ENCODE measurements at places on chromosomes 16 and 17. TPM values are rescaled to one million over a fixed set of nuclear protein-coding genes. Genes with fewer than 3 reads are reported as not detected.

GRCh38 chr17:77535892-77536291 is 395.1 kb downstream of the SEC14L1 start:
- DNase-seq, result no peak

The ADAM11 gene
- under 0.01 TPM for total RNA-seq

The LRRC37A gene
- 1.9 TPM for total RNA-seq

The TNFSF13 gene
- 0.88 TPM for total RNA-seq

GRCh38 chr17:8792646-8793045 is 6.5 kb downstream of the MFSD6L start:
- no peak for DNase-seq

GRCh38 chr17:80795090-80795580 is 196.5 kb upstream of the CHMP6 start:
- no peak for DNase-seq

The TBC1D3G gene
- total RNA-seq, result not detected

The SALL1 gene
- 0.05 TPM for total RNA-seq

The NPW gene
- total RNA-seq, result 0.17 TPM

GRCh38 chr16:84813141-84813934 is 6.4 kb upstream of the CRISPLD2 start:
- no peak for DNase-seq

The TPSD1 gene
- total RNA-seq, result not detected

- no peak for DNase-seq
Observed at GRCh38 chr17:29549177-29549923, 17.5 kb downstream of the ABHD15 start.

The CDRT15L2 gene
- not detected for total RNA-seq

The C17orf50 gene
- total RNA-seq, result not detected

The MSL1 gene
- total RNA-seq, result 54.1 TPM

GRCh38 chr17:40019140-40019991 is 4.1 kb downstream of the CSF3 start:
- peak; percentile 93 for DNase-seq

- peak; percentile 43 for DNase-seq
Observed at GRCh38 chr17:6648181-6648580, 3.2 kb downstream of the MED31 start.

The TPSAB1 gene
- not detected for total RNA-seq

GRCh38 chr17:36742267-36743000 is 141.1 kb downstream of the MRM1 start:
- DNase-seq, result no peak

- peak; percentile 11 for DNase-seq
Observed at GRCh38 chr16:8571061-8571596, 19.2 kb downstream of the TMEM114 start.

DNA sequence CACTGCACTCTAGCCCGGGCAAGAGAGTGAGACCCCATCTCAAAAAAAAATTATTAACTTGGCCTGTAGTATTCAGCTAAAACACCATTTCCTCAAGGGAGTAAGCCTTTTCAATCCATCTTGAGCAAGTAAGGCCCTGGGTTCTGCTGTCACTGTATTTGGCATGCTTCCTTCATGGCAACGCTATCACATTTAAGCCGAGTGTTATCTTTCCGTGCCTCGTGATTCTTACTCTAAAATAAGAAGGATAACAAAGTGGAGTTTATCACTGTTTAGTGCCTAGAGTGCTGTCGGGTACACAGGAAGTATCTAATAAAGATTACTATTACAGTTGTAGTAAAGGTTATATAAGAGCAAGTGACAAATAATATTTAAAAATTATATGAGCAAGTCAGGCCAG is 8.8 kb downstream of the VPS53 start:
- no peak for DNase-seq

The DYNLRB2 gene
- not detected for total RNA-seq

The GPR139 gene
- not detected for total RNA-seq

- no peak for DNase-seq
Observed at GRCh38 chr16:73526011-73526804, 478.3 kb upstream of the ZFHX3 start.

GRCh38 chr16:56688762-56689161 is 6.5 kb downstream of the MT1X start:
- DNase-seq, result no peak

The SMIM36 gene
- not detected for total RNA-seq

GRCh38 chr16:77897831-77898605 is 109.7 kb downstream of the VAT1L start:
- DNase-seq, result no peak

GRCh38 chr16:14098081-14098480 is 27.0 kb downstream of the MRTFB start:
- DNase-seq, result no peak

- no peak for DNase-seq
Observed at GRCh38 chr16:56993204-56993603, 3.8 kb downstream of the NLRC5 start.

The SCN4A gene
- 0.17 TPM for total RNA-seq

- no peak for DNase-seq
Observed at GRCh38 chr16:78813661-78814311, 714.3 kb downstream of the WWOX start.

The RMI2 gene
- total RNA-seq, result 5.1 TPM

GRCh38 chr17:17491546-17491988 is 4.6 kb downstream of the RASD1 start:
- no peak for DNase-seq

DNA sequence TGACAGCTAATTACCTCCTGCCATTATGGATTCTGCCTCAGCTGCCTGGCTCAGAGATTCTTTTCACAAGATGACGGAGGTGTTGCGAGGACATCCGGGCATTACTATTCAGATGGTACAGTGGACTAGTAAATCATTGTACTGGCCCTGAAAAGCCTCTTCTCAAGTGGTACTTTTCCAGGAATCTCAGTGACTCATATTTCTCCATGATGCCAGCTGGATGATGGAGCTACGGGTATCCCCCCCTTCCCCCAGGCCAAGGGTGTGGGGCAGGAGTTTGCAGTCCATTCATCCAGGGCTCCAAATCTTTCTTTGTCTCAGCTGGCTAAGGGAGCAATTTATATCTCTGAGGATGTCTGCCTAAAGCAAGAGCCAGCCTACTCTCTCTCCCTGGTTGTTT is 107.7 kb upstream of the GPR139 start:
- DNase-seq, result no peak

- peak; percentile 43 for DNase-seq
Observed at GRCh38 chr17:27457731-27458523, 1.7 kb downstream of the KSR1 start.

- peak; percentile 83 for DNase-seq
Observed at GRCh38 chr16:81204798-81205680, 33.5 kb upstream of the BCO1 start.

- peak; percentile 18 for DNase-seq
Observed at GRCh38 chr17:5283571-5284315, 1.7 kb downstream of the RABEP1 start.

DNA sequence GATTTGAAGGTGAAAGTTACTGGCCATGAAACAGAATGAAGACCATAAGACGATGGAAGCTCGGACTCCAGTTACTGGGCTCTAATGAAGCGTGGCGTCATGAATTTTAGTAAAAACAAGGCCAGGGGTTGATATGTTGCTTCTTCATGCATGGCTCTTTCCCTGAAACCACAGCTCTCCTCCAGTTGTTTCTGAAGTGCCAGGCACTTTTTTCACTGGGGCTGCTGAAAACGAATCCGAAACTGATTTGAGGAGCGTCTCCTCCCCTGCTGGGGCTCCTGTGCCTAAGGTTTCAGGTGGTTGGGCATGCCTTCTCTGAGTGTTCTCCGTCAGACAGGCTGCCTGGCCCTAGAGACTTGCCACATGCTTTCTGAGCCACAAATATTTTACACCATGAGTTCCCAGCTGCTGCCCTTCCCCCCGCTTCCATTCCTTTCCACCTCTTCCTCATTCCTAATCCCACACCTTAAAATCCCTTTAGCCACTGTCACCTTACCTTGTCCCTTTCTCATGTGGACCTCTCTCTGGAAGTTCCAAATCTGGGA is 3.7 kb upstream of the MYL4 start:
- no peak for DNase-seq

The NLRC3 gene
- total RNA-seq, result 2.0 TPM

The SPG7 gene
- total RNA-seq, result 170 TPM

GRCh38 chr17:61368049-61368831 is 31.4 kb upstream of the TBX2 start:
- no peak for DNase-seq

- peak; percentile 52 for DNase-seq
Observed at GRCh38 chr16:47018223-47018891, 44.9 kb upstream of the DNAJA2 start.

The TMEM88 gene
- 50.9 TPM for total RNA-seq

The GSG1L gene
- not detected for total RNA-seq

DNA sequence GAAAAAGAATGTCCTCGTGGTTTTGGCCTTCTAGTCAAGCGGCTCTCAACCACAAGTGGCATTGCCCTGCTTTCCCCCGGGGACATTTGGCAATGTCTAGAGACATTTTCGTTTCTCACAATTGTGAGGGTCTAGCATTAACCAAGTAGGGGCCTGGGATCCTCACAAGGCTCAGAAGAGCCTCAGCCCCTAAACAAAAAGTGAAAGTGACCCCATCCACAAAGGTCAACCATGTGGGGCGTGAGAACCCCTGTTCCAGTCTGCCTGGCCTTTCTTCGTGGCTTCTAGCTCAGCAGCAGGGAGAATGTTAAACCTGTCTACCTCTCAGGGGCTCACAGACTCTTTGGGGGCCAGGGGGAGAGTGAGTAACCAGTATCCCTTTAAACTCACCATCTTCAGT is 4.8 kb upstream of the RPL38 start:
- no peak for DNase-seq

- DNase-seq, result no peak
Observed at GRCh38 chr16:82440336-82440735, 186.4 kb upstream of the CDH13 start.

The ASPA gene
- total RNA-seq, result not detected

The KRTAP1-5 gene
- not detected for total RNA-seq

GRCh38 chr16:83603723-83604570 is 203.8 kb upstream of the HSBP1 start:
- no peak for DNase-seq

The KCNH4 gene
- total RNA-seq, result under 0.01 TPM

DNA sequence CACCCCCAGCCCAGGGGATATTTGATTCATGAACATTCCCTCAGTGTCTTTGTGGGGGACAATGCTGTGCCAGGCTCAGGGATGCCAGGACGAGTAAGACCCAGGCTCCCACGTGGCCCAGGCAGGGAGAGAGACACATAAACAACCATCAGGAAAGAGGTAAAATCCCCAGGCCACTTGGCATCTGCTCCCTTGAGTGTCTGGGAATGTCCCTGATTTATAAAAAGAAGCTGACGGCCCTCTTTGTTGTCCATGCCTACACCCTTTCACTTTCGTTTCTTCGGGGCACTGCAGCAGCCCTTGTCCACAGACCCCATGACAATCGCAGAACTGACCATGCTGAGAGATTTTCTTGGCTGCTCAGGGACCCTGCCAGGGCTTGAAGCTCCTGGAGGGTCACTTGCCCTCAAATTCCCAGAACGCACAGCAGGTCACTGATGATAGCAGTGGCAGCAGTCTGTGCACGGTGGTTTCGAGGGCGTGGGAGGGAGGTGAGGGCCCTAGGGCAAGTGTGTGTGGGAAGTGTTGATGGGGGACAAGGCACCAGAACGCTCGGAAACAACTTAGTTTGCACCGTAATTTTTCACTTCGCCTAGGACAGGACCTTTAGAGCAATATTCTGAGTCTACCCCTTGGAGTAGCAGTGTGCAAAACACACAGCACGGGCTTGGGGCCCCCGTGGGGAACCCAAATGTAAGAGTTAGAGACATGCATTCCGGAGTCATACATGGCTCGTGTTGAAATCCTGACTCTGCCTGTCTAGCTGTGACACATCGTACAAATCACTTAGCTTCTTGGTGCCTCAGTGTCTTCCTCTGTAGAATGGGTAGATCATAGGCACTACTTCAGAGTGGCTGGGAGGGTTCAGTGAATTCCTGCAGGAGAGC is 4.7 kb downstream of the NOD2 start:
- peak; percentile 64 for DNase-seq

- DNase-seq, result no peak
Observed at GRCh38 chr17:59108400-59109102, 1.9 kb upstream of the TRIM37 start.

DNA sequence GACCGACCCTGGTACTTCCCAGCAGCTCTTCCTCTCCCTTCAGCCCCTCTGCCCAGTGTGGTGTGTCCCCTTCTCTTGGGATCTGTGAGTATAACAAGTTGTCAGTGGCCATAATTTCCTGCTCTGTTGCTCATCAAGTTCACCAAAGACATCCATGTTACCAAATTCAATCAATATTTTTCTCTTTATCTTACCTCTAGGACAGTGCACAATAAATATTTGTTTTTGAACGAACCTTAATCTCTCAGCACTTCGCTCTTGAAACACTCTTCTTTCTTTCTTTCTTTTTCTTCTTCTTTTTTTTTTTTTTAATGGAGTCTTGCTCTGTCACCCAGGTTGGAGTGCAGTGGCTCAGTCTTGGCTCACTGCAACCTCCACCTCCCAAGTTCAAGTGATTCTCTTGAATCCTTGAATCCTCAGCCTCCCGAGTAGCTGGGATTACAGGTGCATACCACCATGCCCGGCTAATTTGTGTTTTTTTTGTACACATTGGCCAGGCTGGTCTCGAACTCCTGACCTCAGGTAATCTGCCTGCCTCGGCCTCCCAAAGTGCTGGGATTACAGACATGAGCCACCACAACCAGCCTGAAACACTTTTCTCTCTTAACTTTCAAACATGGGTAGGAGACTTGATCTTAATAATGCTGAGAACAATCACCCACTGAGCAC is 2.7 kb upstream of the UMOD start:
- DNase-seq, result no peak

Data from dermis blood vessel endothelial cell (primary cell).